ENCODE measurements at places on chromosomes 7 and 10.

DNA sequence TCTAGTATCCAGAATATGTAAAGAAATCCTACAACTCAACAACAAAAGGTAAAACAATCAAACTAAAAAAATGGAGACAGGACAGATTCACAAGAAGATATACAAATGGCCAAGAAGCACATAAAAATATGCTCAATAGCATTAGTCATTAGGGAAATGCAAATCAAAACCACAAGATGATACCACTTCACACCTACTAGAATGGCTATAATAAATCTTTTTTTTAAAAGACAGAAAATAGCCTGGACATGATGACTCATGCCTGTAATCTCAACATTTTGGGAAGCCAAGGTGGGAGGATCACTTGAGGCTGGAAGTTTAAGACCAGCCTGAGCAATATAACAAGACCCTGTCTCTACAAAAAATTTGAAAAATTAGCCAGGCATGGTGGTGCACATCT lies 27.9 kb upstream of the CHCHD3 start:
- no peak for DNase-seq

- DNase-seq, result no peak
These were observed 539.4 kb upstream of the MGMT start for GRCh38 chr10:128927497-128928161.

- DNase-seq, result no peak
These were observed 16.5 kb downstream of the NPFFR1 start for GRCh38 chr10:70267161-70267933.

DNA sequence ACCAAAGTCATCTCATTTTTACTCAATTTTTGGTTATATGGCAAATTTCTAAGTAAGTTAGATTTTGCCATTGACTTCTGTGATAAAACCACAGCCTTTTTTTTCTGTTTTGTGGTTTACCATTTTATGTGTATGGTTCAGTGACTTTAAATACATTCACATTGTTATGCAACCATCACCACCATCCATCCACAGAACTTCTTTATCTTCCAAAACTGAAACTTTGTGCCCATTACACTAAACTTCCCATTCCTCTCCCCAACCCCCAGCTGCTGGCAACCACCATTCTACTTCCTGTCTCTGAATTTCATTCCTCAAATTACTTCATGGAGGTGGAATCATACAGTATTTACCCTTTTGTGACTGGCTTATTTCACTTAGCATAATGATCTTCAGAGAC lies 280.4 kb upstream of the TCERG1L start:
- DNase-seq, result no peak

GRCh38 chr7:140674899-140675701 lies 2.4 kb downstream of the ADCK2 start:
- DNase-seq, result no peak

DNA sequence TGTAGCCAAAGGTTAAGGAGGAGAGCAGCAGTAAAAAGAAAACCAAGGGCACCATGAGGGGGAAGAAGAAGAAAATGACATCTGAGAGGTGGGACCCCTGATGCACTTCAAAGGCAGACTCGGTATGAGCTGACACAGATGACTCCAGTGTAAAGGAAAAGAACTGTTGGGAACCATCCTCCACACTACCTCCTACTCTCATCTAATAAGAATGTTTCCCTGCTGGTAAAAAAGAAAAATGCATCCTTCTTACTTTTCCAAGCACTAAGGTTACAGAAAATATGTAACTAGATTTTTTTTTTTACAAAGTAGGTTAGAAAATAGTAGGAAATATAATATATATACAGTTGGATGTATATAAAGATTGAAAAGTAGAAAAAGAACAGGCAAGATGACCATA lies 16.9 kb downstream of the TAS2R41 start:
- DNase-seq, result no peak

GRCh38 chr7:128937647-128938543 lies at the start of gene IRF5:
IRF5 (plus strand) TSS chr7:128937927; CDS start chr7:128942082, 4,155 bp downstream.
- DNase-seq, result no peak

- no peak for DNase-seq
These were observed 84.0 kb downstream of the CHST15 start for GRCh38 chr10:124009231-124010015.

Data from T follicular helper cell (primary cell).